Activated T-helper 2 cell treated with anti-CD3 and anti-CD28 coated beads, Interferon-gamma antibody, Interleukin-2, Interleukin-4, amounts not matched to agents 10 μg/mL and 5 μg/mL and 100 μg/mL, durations not matched to agents 14 hours and 24 hours and 36 hours (primary cell): ENCODE measurements at places on chromosomes 5 and 9. TPM values are rescaled to one million over a fixed set of nuclear protein-coding genes. Genes with fewer than 3 reads are reported as not detected.

GRCh38 chr5:68190619-68191018, 24.9 kb upstream of the PIK3R1 start:
- no peaks in the 10 kb centered on the region for H3K4me1 ChIP-seq
- H3K27me3 ChIP-seq, result peaks cover 7% of the 10 kb centered on the region
- H3K27ac ChIP-seq, result no peak overlapping the region
- no peaks in the 10 kb centered on the region for H3K36me3 ChIP-seq
- H3K4me3 ChIP-seq, result no peak overlapping the region

- no peaks in the 10 kb centered on the region for H3K36me3 ChIP-seq
- H3K27me3 ChIP-seq, result no peaks in the 10 kb centered on the region
- no peak overlapping the region for H3K27ac ChIP-seq
- H3K4me1 ChIP-seq, result no peaks in the 10 kb centered on the region
- no peak for DNase-seq
- H3K4me3 ChIP-seq, result no peak overlapping the region
Observed at GRCh38 chr5:127446626-127447025, 70.8 kb upstream of the PRRC1 start.

DNA sequence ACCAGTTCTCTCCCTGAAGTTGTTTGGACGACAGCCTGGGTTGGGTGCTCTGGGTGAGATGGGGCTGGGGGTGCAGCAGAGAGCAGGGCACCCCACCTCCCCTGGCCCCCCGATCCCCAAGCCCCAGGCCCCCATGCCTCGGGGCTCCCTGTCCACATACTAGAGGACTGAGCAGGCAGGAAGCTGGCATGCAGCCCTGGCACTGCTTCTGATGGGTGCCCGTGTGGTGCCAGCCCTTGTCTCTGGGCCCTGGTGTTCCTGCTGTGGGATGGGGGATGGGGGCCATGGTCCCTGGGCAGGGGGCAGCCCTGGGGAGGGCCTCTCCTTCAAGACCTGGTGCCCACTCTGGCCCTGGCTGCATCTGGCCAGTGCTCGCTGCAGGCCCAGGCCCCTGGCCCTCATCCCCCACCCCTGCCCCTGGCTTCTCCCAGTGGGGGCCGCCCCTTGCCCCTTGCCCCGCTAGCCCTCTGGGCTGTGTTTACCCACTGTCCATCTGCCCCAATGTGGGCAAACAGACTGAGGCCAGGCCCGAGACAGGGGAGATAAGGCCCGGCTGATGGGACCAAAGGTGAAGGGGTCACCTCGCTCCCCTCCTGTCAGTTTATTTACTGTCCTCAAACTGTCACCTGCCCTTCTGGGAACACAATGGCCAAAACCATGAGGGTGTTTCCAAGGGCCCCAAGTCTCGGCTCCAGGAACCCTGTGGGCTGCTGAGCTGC, 67.3 kb upstream of the RXRA start:
- H3K4me1 ChIP-seq, result no peaks in the 10 kb centered on the region
- no peak for DNase-seq
- H3K36me3 ChIP-seq, result no peaks in the 10 kb centered on the region

GRCh38 chr9:3733039-3733408, 207.2 kb upstream of the RFX3 start:
- H3K4me3 ChIP-seq, result no peak overlapping the region
- H3K27ac ChIP-seq, result peak overlapping the region; percentile 58
- no peaks in the 10 kb centered on the region for H3K36me3 ChIP-seq
- no peak for DNase-seq

DNA sequence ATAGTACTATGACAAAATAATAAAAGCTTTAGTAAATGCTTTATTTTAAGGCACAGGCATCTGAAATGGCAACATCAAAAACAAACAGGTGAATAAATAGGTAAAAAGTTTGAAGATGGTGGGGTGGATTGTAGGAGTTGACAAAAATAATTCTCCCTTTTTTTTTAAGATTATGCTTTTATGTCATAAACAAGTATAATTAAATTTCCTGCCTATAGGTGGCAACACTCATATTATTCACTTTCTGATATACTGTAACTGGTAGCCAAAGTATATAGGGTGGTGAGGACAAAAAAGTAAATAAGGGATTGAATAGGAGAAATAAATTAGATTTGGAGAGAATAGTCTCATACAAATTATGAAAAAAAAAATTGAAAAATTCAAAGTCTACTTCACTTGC, 120.0 kb upstream of the ACOT12 start:
- H3K27ac ChIP-seq, result no peak overlapping the region
- H3K4me1 ChIP-seq, result peaks cover 6% of the 10 kb centered on the region
- H3K4me3 ChIP-seq, result no peak overlapping the region

- no peaks in the 10 kb centered on the region for H3K36me3 ChIP-seq
- no peaks in the 10 kb centered on the region for H3K4me1 ChIP-seq
- H3K4me3 ChIP-seq, result no peak overlapping the region
- H3K27ac ChIP-seq, result no peak overlapping the region
Observed at GRCh38 chr9:80792726-80793125, 896.6 kb downstream of the TLE1 start.

GRCh38 chr5:175133185-175133584, 310.8 kb downstream of the DRD1 start:
- no peaks in the 10 kb centered on the region for H3K36me3 ChIP-seq
- H3K4me3 ChIP-seq, result no peak overlapping the region
- DNase-seq, result no peak
- no peaks in the 10 kb centered on the region for H3K27me3 ChIP-seq
- H3K4me1 ChIP-seq, result no peaks in the 10 kb centered on the region

DNA sequence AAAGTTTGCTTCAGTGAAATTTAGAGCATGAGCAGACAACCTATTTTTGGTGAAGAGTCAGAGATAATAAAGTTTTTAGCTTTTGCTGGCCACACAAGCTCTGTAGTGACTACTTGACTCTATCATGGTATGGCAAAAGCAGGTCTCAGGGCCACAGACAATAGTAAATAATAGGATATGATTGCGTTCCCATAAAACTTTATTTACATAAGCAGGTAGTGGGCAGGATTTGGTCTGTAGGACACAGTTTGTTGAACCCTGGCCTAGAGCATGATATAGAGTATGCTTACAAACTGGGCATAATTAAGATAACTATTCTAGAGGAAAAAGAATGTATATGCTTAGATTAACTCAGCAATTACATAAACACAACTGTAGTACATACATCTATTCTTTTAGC, 30.1 kb downstream of the ITGA1 start:
- H3K27me3 ChIP-seq, result peaks cover 2% of the 10 kb centered on the region
- H3K4me3 ChIP-seq, result no peak overlapping the region
- H3K27ac ChIP-seq, result no peak overlapping the region
- no peak for DNase-seq
- H3K4me1 ChIP-seq, result no peaks in the 10 kb centered on the region

Gene BARHL1
- not detected in 2 replicates for total RNA-seq
